ENCODE measurements at places on chromosomes 4 and X.

DNA sequence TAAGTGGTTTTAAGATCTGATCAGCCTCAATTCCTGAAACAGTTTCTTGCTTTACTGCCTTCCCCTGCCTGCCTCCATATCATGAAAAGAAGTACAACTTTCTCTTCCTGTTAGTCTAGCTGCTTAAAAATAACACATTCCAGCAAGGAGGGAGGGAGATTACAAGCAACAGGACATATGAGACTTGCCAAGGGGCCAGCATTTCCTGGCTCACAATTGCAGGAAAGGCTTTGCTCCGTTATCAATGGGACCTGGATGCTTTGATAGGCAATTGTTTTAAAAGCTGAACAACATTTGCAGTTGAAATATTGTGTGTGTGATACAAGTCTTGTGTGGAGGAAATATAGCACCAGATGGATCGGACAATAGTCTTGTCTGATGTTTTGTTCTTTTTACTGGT, 425.0 kb downstream of the FAT4 start:
- DNase-seq = no peak

DNA sequence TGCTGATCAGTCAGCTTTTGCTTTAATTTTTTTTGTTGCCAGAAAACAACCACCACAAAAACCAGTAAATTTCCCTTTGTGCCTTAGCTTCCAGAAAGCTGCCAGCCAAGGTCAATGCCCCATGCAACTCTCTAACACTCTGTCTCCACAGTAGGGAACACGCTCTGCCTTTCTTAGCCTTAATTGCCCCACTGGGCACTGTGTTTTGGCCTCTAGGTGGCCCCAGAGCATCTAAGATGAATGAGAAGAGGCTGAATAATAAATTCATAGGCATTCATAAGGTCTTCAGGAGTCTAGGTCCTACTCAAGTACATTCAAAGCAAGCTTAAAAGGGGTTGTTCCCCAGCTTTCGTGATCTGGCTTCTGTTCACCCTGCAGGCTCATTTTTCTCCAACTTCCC, 57.7 kb upstream of the PASD1 start:
- no peak for DNase-seq

DNA sequence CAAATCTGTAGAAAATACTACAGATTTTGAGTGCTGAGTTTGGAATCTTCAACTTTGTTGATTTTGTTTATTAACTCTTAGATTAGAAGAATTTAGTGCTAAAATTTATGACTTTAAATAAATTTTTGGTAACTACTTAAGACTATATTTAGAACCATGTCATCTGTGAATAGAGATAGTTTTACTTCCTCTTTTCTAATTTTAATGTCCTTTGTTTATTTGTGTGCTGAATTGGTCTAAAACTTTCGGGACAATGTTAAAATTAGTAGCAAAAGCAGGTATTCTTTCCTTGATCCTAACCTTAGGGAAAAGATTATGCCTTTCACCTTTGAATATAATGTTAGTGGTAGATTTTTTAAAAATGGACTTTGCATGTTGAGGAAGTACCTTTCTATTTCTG, 119.7 kb upstream of the CXorf51A start:
- DNase-seq = no peak

DNA sequence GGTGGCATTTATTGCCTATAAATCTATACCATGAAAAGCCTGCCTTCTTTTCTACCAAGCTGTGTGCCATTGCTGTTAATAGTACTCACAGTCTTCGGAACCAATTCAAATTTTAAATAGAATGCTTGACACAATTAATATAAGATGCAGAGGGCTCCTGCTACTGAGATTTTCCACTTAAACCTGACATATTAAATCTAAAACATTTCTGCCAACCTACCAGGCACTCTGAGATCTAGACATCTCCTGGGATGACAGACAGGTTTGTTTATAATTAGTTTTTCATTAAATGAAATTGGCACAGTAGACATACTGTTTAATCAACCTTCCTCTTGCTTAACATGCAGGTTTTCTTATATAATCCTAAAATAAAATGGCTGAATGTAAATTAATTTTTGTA, 117.3 kb upstream of the CBR4 start:
- DNase-seq = no peak

GRCh38 chr4:12716896-12717295, 767.2 kb downstream of the RAB28 start:
- DNase-seq = no peak

- no peak for DNase-seq
Observed at GRCh38 chr4:183154701-183155391, 55.8 kb downstream of the WWC2 start.

DNA sequence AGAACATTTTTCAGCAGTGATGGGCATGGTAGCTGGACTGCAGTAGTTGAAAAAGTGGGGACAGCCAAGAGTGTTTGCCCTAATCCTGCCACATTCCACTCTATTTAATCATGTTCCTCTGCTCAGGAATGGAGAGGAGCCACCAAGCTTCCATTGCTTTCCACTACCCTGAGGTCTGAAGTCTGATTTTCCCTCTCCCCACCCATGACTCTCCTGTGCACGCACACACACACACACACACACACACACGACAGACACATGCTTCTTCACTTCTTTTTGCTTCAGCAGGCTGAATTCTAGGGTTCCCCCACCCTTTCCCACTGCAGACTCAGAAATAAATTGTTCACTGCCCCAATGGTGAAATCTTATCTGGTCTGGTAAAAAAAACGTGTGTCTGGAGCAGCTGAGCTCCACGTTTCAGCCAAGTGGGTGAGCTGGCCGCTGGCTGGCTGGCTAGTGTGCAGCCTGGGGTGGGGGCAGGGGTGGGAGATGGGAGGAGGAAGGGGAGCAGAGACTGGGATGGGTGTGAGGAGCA, 142.7 kb upstream of the NALF2 start:
- DNase-seq = peak; percentile 77

- no peak for DNase-seq
Observed at GRCh38 chr4:71614621-71615020, 169.3 kb downstream of the GC start.

DNA sequence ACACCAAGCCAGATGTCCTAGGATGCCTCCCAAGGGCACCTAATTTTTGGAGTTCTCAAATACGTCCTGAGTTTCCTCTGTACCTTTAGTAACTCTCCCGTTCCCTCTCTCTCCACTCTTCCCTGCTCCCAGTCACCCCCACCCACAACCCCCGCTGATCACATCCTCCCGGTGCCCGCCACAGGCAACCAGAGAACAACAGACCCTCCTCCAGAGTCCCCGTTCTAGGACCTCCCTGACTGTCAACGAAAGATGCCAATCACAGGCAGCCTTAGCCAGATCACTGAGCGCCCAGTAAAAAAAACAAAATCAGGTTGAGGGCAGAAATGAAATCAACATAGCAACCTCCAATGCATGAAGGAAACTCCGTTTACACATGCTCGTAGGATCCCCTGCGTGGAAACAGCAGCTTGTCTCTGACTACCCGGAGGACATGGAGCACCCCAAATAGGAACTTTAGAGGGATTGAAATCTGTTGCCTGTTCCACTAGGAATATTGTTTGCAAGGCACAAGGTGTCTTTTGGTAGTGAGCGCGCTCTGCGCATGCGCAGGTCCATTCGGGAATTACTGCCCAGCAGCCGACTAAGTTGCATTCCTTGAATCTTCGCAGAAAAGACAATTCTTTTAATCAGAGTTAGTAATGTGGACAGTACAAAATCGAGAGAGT, at the start of gene GABRB1:
TSS of gene GABRB1 (plus strand) at position 557 of the 668 bp plus-strand sequence.
- DNase-seq = no peak

DNA sequence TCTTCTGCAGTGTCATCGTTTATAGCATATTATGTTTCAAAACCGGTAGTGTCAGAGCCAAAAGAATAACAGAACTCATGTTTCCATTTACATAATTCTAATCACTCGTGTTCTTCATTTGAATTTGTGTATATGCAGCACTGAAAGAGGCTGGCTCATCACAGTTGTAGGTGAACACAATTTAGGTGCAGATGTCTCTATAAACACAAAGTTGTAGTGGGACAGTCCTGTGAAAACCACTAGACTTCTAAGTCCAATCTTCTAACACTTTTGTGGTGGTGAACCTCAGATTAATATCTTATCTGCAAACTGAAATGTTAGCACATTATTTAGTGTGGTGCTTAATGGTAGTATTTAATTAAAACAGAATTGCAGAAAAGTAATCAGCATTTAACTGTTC, 872.4 kb downstream of the C4orf33 start:
- no peak for DNase-seq

- DNase-seq = no peak
Observed at GRCh38 chr4:26131711-26132110, 189.1 kb upstream of the RBPJ start.

GRCh38 chr4:26452565-26453531, 37.4 kb downstream of the CCKAR start:
- DNase-seq = peak; percentile 55

DNA sequence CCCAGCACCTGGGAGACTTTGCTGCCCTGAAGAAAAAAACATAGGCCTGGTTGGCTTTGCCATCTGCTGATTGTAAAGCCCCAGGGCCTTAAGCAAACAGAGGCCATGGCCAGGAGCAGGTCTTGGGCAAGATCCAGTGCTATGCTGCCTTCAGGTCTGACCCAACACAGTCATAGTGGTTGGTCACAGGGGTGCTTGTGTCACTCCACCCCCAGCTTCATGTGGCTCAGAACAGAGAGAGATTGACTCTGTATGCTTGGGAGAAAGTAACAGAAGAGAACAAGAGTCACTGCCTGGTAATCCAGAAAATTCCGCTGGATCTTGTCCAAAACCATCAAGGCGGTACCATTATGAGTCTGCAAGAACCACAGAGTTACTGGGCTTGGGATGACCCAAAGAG, 24.4 kb upstream of the SMARCA5 start:
- DNase-seq = no peak

- no peak for DNase-seq
Observed at GRCh38 chrX:43840265-43840664, 42.0 kb downstream of the MAOB start.

GRCh38 chr4:10129196-10130177, 12.9 kb upstream of the WDR1 start:
- DNase-seq = no peak

- no peak for DNase-seq
Observed at GRCh38 chr4:47746122-47746521, 91.7 kb downstream of the CORIN start.

DNA sequence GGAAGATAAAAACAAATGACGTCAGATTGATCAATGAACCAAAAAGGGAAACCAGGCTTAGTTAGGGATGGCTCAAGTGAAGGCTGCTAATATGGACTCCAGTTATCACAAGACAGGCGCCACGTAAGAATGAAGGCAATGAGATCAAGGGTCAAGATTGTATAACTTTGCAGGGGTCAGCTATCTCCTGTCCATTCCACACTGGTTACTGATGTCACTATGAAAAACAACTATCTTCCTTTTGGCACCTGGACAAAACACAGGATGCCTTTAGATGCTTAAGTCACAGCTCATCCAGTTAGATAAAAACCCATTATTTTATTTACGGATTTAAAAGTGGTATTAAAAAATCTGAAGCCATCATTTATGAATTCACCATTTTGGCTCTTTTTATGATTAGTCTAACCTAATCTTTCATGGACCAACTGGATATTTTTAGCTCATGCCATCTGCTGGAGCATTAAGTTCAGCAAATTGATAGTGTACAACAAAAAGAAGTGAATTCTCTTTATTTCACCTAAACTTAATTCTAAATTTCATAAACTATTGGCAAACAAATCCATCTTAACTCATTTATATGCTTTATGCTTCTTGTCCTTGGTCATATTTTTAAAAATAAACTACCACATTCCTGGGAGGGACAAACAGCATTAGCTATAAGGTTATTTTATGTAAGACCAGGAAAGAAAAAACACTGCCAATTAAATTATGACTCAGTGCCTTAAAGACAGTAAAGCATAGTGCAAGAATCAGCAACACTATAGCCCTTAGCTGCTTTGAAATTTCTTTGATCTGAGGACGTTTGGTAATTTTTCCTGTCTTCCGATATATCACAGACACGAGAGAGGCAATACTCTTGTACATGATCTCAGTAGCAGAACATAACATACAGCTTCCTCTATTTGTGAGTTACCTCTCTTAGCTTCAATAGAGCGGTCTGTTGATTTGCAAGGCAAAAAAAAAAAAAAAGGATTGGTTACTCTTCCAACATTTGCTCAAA, 27.0 kb downstream of the DHX15 start:
- no peak for DNase-seq

DNA sequence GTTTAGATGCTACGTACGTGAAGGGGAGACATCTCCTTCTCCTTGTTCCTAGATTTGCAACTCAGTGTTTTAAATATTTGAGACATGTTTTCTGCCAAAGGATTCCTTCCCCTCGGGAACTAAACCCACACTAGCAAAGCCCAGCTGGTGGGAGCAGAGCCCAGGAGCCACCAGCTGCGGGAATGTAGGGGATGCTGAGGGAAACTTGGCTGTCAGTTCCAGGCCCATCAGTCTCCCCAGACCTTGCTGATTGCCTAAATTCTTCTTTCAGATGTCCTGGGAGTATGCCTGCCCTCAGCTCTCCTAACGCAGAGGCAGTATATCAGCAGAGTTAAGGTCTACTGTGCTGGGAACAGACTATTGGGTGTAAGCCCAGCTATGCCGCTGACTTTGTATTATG, 630.0 kb upstream of the TENM3 start:
- DNase-seq = no peak

- DNase-seq = no peak
Observed at GRCh38 chr4:42345962-42346544, 51.2 kb upstream of the SHISA3 start.

DNA sequence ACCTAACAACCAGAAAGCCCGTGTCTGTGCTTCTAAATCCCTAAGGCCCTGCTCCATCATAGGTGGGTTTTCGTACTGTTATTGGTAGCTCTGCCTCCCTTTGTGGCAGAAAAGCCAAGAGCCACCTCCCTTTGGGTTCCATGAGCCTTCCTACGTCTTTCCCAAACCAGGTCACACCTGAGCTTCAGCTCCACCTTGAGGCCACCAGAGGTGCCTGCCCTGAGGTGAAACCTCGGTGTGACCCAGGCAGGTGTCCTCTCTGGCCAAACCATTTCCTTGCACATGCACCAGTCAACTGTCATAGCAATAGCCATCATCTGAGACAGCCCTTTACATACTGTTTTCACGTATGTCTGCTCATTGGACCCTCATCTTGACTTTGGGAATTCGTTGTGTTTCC, 188.0 kb upstream of the RBPJ start:
- no peak for DNase-seq

GRCh38 chr4:15918484-15919129, 19.9 kb downstream of the FGFBP1 start:
- no peak for DNase-seq

DNA sequence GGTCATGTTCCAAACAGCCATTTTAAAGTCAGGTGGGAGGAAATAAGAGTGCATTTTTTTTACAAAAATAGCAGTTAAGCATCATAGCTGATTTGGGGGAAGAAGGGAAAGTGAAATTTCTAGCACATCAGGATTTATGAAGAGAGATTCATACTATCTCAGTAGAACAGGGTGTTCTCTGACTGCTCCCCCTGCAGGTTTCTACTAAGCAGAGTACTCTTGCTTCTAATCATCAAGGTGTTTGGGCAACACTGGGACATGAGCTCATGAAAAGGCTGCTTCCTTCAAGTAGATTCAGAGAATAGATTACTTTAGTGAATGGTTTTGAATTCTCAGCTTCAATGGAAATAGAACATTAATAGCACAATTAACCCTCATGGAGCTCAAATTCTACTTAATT, 591.4 kb upstream of the PCDH10 start:
- no peak for DNase-seq

GRCh38 chr4:58688568-58688967, 1578.4 kb upstream of the IGFBP7 start:
- no peak for DNase-seq
